ENCODE measurements at places on chromosomes 7 and 10. TPM values are rescaled to one million over a fixed set of nuclear protein-coding genes. Genes with fewer than 3 reads are reported as not detected.
A peak's percentile ranks its signal among the peaks of the same experiment; 100 is the strongest.

- DNase-seq: no peak
These were observed 77.5 kb upstream of the CXCL12 start for GRCh38 chr10:44462338-44462914.

GRCh38 chr10:61899997-61900828 is 1.3 kb upstream of the ARID5B start:
- DNase-seq: peak; percentile 56

GRCh38 chr7:95710711-95711110 is 61.6 kb upstream of the DYNC1I1 start:
- no peak for DNase-seq

DNA sequence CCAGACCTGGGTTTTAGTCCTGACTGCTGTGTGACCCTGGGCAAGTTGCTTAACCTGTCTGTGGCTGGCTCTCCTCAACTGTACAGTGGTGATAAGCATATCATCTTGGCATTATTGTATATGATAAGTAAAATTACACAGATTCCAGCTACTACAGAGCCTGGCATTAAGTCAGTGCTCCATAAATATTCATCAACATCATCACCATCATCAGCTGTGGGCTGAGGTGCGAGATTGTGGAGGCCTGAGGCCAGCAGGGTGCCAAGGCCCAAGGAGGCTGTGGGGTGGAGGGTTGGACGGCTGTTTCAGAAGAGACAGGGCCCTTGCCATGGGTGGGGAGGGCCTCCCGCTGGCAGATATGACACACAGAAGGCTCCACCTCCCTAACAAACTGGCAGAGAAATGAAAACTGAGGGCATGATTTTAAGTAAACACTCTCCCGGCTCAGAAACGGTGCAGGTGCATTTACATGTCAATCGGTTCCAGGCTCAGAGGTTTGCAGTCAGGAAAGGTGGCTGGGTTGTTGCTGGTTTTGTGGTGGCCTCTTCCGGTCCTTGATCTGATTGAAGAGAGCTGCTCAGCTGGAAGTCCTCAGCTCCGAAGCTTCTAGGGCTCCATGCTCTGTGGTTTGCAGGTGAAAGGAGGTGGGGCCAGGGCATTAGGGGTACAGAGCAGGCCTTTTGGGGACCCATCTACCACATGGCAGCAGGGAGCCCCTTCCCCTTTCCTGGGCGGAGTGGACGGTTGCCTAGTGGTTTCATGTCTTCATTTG is 10.2 kb downstream of the CRYGN start:
- DNase-seq: no peak

DNA sequence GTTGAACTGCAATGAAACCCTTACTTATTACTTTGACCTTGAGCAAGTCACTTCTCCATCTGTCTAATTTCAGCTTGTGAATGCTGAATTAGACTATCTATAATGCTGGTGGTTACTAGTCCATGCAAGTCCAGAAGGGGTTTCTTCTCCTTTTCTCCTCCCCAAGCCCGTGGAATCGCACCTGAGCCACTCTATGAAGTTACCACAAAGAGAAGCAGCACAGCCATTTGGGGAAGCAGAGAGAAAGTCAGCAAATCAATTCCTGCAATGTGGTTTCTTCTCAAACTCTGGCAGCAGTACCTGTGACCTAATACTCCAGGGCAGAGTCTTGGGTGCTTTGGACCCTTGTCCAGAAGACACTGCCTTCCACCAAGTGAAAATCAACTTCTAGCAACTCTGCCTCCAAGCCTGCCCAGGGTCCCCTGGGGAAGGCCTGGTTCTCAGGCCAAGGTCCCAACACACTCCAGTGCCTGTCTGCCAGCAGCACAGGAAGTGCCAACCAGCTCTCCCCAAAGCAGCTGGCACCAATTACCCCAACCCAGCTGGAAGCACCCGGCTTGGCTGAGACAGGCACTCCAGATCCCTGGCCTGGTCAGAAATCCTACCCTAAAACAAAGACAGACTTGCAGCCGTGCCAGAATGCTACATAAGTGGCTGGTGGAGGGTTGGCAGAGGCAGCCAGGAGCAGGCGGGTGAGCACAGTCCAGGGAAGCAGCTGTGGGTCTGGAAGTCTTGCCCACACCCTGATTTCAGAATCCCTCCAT is 200.3 kb downstream of the LSM5 start:
- DNase-seq: peak; percentile 75

DNA sequence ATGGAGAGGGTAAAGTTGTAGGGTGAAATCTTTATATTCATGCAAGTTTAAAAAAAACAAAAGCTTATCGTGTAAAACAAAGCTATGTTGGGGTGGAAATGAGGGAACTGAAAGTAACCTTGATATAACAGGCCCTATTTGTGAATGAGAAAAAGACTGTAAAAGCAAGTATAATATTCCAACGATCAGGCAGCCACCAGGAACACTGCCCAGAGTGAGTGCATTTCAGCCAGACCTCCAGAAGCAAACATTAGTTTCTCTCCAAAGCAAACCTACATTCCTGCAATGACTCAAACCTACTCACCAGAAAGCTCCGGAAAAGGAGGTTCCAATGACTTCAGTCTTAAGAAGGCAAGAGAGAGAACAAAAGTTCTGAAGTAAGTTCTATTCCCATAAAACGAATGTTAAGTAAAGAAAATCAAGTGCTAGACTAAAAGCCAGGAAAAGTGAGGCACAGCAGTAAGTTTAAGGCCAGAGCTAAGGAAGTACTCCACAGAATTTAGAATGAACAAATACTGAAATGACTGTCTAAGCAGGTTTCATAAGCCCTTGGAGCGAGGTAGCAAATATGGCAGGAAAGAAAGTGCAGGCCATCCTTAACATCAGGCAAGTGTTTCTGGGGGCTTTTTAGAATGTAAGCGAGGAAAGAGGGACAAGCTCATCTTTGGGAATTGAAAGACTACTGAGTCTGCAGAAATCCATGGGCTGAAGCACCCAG is 493.1 kb downstream of the XPNPEP1 start:
- no peak for DNase-seq

GRCh38 chr10:46019569-46020343 is 10.7 kb downstream of the NCOA4 start:
- DNase-seq: no peak

- DNase-seq: no peak
These were observed 281.7 kb downstream of the BBS9 start for GRCh38 chr7:33411020-33411419.

DNA sequence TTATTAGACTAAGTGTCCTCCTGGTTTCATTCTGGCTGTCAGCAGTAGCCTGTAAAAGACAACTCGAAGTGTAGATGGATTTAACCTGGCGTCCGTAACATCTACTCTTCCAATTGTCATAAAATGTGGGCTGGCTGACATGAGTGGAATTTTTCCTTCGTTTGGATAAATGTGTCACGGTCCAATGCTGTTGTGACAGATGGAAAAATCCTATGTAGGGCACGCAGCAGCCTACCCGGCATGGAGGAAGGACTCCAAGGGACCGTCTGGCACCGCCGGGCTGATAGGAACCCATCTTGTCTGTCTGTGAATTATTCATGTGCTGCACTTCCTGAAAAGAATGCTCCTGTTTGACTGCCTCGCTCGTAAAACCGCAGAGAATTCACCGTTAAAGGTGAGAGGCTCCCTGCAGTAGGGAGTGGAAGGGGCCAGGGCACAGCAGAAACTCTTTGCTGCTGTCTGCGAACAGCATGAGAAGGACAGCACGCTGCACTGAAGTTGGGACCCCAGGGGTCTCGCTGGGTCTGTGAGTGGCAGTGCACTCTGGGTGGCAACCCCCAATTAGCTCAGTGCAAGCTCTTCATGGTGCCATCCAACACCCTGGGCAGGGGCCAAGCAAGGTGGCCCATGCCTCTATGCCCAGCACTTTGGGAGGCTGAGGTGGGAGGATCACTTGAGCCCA is 1.6 kb upstream of the ORAI2 start:
- DNase-seq: no peak

GRCh38 chr7:3042861-3043489 is 692 bp downstream of the CARD11 start:
- DNase-seq: no peak

- no peak for DNase-seq
These were observed 7.4 kb downstream of the ARHGAP21 start for GRCh38 chr10:24716295-24716694.

DNA sequence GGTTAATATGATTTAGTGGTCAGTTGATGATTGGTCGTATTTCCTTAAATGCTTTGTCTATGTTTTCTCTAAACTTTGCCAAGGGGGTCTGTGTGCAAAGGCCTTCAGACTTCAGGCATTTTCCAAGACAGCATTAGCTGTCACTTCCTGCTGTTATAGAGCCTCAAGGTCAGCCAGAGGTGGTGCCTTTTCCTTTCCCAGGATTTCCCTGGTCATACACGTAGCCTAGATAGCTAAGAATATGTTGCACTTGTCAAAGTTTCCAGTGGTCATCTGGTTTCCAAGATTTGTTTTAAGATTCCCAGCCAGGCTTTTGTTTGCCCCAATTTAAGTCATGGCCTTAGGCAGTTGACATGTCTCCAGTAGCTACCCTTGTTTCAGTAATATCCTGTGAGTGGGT is 133.2 kb upstream of the IGFBP3 start:
- no peak for DNase-seq

DNA sequence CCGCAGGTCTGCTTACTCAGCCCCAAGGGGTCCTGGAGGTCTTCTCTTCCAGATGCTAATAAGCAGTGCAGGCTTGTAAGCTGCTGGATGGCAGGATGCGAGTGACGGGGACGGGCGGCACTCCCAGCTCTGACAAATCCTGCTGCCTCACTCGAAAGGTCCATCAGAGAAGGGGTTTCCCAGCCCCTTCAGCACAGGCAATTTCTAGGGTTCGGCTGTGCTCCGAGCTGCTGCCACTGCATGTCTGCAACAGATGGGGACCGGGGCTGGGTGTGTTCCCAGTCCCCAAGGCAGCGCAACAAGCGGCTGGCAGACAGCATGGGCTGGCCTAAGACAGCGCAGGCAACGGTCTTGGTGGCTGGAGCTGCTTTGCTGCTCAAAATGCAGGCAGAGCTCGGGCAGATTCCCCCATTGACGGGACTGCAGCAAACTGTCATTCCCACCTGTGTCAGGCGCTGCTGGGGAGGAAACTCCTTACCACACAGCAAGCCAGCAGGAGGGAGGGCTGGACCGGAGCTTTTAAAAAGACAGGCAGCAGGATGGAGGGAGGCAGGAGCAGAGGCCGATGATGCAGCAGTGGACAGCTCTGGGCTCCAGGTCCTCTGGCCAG is 62.4 kb downstream of the PRKAG2 start:
- peak; percentile 41 for DNase-seq

GRCh38 chr10:81882011-81882410 is 7.0 kb downstream of the NRG3 start:
- no peak for DNase-seq

- no peak for DNase-seq
These were observed 161.7 kb upstream of the PLXDC2 start for GRCh38 chr10:19654576-19654975.

DNA sequence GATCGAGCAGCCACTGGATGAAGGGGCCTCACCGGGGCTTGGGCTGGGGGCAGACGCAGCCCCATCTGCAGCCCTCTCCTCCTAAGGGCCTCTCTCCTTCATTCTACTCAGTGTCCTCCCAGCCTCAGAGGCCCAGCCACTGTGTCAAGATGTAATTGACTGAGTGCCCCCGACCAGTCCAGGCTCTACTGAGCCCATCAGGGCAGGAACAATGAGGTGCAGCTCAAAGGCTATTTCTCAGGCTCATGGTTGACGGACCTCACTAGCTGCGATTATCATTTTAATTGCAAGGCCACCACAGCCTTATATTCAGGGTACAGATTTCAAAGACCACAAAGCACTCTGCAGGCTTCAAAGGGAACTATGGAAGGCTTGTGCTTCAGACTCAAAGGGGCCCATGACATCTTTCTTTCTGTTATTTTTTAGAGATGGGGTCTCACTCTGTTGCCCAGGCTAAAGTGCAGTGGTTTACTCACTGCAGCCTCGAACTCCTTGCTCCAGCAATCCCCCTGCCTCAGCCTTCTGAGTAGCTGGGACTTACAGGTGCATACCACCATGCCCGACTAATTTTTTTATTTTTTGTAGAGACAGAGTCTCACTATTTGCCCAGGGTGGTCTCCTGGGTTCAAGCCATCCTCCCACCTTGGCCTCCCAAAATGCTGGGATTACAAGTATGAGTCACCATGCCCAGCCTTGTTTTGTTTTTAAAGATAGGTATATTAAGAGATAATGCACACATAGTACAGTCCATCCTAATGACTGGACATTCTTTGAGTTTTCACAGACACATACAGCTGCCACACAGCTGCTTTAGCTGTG is 23.7 kb downstream of the SLC29A3 start:
- DNase-seq: no peak

GRCh38 chr7:71883415-71883814 is 528.7 kb downstream of the CALN1 start:
- no peak for DNase-seq

DNA sequence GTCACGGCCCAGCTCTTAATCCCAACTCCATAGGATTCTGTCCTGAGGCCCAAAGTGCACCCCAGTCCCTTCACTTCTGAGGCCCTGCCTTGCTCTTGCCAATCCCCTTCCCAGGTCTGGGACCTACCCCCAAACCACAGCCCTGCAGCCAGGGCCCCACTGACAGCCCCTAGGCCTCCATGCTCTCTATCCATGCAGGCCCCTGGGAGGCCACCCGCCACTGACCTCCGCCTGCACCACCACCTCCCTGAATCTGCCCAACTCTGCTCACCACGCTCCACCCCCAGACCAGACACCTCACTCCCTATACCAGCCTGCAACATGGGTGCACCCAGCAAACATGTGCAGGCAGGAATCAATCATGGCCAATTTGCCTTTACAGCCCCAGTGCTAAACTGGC is 10.2 kb downstream of the SLIT1 start:
- DNase-seq: no peak

DNA sequence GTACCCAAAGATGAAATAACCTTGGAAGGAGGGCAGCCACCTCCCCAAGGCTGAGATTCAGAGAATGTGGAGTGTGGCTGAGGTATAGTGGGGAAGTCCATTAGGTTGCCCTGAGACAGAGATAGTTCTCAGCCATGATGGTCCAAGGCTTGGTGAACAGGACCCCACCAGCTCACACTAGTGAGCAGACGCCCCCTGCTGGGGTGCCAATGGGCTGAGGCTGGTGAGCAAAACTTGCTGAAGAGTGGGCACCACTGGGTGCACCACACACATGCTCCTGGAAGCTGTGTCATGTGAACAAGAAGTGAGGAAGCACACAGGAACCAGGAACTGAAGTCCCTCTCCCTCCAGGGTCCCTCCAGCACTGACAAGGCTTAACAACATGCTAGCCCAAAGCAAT is 8.9 kb downstream of the FBXL13 start:
- DNase-seq: peak; percentile 51

The MSS51 gene
- total RNA-seq: 2.9 TPM

The GHRHR gene
- total RNA-seq: not detected

The SFRP5 gene
- 1.3 TPM for total RNA-seq

The GIMAP2 gene
- total RNA-seq: 6.9 TPM

The TAS2R4 gene
- 0.20 TPM for total RNA-seq

The MRPS33 gene
- total RNA-seq: 125 TPM

The PPP3CB gene
- 67.7 TPM for total RNA-seq

The TUBAL3 gene
- 0.12 TPM for total RNA-seq
